ENCODE measurements at places on chromosomes 1 and 21.

- DNase-seq = no peak
Measured at GRCh38 chr1:206012086-206012859, 9.1 kb upstream of the RAB7B start.

- DNase-seq = peak; percentile 41
Measured at GRCh38 chr1:13807209-13807608, 107.2 kb downstream of the PRDM2 start.

GRCh38 chr1:41661428-41662060 is 177.1 kb upstream of the EDN2 start:
- DNase-seq = peak; percentile 54

GRCh38 chr1:171738911-171739310 is 3.0 kb downstream of the VAMP4 start:
- peak; percentile 24 for DNase-seq

GRCh38 chr1:230002164-230002803 is 64.8 kb upstream of the GALNT2 start:
- no peak for DNase-seq

DNA sequence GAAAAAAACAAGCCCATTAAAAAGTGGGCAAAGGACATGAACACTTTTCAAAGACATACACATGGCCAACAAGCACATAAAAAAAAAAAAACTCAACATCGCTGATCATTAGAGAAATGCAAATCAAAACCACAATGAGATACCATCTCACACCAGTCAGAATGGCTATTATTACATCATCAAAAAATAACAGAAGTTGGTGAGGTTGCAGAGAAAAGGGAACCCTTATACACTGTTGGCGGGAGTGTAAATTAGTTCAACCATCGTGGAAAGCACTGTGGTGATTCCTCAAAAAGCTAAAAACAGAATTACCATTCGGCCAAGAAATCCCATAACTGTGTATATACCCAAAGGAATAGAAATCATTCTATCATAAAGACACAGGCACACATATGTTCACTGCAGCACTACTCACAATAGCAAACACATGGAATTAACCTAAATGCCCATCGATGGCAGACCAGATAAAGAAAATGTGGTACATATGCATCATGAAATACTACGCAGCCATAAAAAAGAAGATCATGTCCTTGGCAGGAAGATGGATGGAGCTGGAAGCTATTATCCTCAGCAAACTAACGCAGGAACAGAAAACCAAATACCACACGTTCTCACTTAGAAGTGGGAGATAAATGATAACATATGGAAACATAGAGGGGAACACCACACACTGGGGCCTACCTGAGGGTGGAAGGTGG is 70.1 kb downstream of the INTS7 start:
- DNase-seq = no peak

DNA sequence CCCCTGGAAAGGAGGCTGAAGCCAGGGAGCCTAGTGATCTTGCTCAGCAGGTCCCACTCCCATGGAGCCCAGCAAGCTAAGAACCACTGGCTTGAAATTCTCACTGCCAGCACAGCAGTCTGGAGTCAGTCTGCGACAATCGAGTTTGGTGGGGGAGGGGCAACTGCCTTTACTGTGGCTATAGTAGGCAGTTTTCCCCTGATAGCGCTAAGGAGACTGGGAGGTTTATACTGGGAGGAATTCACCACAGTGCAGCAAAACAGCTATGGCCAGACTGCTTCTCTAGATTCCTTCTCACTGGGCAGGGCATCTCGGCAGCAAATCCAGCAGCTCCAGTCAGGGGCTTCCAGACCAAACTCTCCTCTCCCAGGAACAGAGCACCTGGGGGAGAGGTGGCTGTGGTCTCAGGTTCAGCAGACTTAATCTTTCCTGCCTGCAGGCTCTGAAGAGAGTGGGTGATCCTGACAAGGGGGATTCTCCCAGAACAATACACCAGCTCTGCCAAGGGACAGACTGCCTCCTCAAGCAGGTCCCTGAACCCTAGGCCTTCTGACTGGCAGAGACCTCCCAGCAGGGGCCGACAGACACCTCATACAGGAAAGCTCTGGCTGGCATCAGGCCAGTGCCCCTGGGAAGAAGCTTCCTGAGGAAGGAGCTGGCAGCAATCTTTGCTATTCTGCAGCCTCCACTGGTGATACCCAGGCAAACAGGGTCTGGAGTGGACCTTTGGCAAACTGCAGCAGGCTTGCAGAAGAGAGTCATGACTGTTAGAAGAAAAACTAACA is 548.5 kb upstream of the NEGR1 start:
- DNase-seq = no peak

DNA sequence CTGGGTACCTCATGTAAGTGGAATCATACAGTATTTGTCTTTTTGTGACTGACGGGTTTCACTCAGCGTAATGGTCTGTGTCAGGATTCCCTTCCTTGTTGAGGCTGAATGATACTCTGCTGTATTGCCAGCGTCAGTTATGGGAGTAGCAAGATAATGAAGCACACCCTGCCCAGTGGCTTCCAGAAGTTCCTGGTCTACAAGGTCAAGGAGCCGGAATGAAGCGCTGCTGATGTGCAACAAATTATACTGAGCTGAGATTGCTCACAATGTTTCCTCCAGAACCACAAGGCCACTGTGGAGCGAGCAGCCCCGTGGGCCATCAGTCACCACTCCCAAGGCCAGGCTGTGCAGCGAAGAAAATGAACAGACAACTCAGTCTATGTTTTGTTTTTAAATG is 24.0 kb upstream of the TDRD10 start:
- DNase-seq = no peak

- peak; percentile 18 for DNase-seq
Measured at GRCh38 chr1:57204942-57205787, 218.7 kb downstream of the DAB1 start.

- no peak for DNase-seq
Measured at GRCh38 chr21:46264690-46265144, 20.7 kb downstream of the MCM3AP start.

- DNase-seq = no peak
Measured at GRCh38 chr21:40461008-40461407, 385.9 kb downstream of the DSCAM start.

DNA sequence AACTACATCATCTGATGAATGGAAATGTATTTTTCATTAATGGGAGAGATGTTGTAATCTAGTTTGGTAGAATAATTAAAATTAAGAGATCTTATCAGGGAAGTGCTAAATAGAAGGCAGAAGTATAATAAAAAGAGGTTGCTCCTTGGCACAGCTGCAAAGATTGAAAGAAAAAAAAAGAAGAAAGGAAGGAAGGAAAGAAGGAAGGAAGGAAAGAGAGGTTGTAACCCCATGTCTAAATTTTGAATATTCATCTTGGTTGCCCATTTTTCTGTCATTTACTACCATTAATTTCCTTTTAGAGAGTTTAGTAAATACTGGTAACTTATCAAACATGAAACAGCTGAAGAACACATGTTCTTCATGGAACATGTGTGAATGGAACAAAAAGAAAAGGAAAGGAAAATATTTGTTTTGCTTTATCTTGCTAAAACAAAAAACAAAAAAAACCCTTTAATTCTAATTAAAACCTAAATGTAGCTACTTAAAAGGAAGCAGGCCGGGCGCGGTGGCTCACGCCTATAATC is 10.5 kb upstream of the MDM4 start:
- no peak for DNase-seq

- DNase-seq = no peak
Measured at GRCh38 chr1:182533896-182534295, 55.2 kb downstream of the RNASEL start.

DNA sequence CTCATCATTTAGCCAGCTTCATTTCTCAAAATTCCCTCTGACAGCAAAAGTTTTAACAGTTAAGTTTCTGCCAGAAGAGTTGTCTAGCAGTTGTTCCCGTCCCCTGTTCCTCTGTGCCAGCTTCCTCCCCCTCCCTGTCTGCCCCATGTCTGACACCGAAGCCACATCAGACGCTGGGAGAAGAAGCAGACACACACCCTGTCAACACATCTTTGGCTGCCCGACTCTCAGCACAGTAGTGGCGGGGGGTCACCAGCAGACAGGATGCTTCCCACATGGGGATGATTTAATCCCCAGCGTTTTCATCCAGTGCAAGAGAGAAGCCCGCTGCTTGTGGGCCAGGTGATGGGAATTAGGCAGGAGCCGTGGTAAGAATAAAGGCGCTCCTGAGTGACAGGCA is 379.4 kb upstream of the RUNX1 start:
- DNase-seq = peak; percentile 67

- peak; percentile 83 for DNase-seq
Measured at GRCh38 chr1:234862944-234863515, 253.1 kb upstream of the IRF2BP2 start.

DNA sequence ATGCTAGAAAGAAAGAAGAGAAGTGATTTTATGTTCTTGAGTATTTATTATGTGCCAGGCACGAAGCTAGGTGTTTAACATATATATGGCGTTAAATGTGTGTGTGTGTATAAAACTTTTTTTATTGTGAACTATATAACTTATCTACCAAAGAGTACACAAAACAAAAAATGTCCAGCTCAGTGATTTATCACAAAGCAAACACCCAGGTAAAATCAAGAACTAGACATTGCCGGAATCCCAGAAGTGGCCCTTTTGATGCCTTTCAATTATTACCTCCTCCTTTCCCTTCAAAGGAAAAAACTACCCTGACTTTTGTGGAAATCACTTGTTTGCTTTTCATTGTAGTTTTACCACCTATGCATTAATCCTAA is 40.5 kb upstream of the ZNF648 start:
- DNase-seq = no peak

DNA sequence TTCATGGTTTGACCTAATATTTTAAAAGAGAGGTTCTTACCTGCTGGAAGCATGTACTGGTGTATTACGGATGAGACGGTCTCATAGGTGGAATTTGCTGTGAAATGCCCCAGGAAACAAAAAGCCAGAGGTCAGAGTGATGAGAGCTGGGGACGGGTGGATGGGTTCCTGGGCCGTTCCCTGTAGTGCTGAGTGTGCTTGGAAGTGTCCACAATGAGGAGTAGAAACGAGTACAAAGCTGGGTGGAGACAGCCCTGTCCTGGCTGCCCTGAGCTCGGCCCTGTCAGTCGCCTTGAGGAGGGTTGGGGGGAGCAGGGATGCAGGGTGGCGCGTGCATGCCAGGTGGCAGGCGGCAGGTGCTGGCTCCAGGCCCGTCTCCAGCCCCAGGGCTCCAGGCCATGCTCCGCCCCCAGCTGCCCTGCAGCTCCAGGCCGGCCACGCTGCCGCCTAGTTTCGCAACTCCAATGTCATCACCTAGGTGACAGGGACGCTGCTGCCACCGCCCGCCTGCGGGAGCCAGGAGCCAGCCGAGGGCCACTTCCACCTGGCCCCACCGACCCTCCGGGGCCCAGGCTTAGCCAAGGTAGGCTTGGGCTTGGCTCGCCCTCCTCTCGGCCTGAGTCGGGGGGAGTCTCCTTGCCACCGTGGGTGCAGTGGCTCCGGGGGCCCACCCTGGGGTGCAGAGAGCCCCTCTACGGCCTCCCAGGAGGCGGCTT is 16.4 kb downstream of the TP73 start:
- no peak for DNase-seq

DNA sequence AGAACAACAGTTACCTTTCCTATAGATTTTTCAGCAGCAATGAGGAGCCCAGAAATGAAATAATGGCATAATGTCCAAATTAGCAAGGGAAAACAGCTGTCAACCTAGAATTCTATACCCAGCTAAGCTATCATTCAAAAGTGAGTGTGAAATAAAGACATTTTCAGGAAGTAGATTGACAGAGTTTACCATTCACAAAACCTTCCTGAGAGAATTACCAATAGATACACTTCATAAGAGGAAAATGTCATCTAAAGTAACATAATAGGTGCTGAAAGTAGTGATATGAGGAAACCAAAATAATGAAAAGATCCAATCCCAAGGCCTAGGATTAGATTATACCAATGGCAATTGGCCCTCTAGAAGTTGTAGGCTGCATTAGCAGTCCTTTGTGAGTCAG is 34.6 kb downstream of the OBSCN start:
- DNase-seq = no peak

- no peak for DNase-seq
Measured at GRCh38 chr1:228938537-228938901, 203.2 kb downstream of the RHOU start.

DNA sequence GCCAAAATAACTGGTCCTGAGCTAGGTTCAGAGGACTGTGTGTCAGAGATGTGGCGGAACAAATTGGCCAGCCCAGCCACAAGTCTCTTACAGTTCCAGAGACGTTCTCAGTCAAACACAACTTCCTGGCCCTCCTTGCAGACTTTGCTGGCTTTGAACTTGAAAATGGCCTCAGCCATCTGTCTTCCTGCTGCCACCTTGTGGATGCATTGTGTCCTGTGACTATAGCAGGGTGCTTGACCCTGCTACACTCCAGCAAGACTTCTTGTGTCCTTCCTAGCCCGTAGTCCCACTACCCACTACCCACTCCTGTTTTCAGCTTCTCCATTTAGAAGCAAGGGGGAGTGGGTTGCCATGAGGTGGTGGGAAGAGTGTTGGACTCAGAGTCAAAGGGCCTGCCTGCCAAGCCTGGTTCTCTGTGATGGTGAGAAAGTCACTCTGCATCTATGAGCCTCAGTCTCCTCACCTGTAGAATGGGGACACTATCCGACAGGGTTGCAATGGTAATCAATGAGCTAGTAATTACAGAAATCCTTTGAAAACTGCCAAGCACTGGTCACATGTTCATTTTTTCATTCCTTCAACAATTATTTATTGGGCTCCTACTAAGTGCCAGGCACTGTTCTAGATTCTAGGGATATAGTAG is 109.9 kb downstream of the IGSF21 start:
- peak; percentile 24 for DNase-seq

DNA sequence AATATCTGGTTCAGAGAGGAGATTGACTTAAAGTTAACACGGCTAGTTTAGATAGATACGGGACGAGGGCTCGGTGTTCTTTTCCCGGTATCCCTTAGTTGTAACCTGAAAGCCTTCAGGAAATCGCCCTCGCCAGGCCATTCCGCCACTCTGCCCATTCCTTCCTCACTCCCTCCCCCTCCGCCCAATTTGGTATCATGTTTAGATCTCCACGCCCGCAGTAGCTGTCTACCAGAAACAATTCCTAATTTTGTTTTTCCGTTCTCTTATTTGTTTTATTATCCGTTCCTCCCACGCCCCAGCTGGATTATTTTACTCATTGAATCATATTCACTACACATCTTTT is 685 bp upstream of the VAMP4 start:
- DNase-seq = peak; percentile 57

DNA sequence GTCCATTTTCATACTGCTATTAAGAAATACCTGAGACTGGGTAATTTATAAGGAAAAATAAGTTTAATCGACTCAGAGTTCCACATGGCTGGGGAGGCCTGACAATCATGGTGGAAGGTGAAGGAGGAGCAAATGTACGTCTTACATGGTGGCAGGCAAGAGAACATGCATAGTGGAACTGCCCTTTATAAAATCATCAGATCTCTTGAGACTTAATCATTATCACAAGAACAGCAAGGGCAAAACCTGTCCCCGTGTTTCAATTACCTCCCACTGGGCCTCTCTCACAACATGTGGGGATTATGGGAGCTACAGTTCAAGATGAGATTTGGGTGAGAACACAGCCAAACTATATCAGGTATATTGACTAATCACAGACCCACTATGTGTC is 370.2 kb upstream of the USP24 start:
- no peak for DNase-seq

DNA sequence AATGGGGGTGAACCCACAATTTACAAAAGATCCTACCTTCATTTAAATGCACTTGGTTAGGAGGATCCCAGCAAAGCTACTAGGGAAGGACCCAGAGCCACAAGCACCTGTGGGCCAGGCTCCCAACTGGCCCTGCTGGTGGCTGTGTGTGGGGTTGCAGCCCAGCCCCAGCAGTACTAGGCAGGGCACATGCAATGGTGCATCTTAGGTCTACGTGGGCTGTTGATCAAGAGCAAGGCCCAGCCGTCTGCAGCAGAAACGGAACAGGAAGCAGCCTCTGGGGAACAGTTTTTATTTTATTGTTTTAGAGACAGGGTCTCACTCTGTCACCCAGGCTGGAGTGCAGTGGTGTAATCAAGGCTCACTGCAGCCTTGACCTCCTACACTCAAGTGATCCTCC is 134.1 kb upstream of the RAB4A start:
- no peak for DNase-seq
